ENCODE measurements at places on chromosomes 13 and 19.
A peak's percentile ranks its signal among the peaks of the same experiment; 100 is the strongest.

GRCh38 chr19:56153507-56153906 lies 12.4 kb downstream of the ZNF444 start:
- no peak for DNase-seq

- no peak for DNase-seq
These were observed 98.3 kb upstream of the KLF5 start for GRCh38 chr13:72960541-72960940.

- DNase-seq = no peak
These were observed 1078.6 kb downstream of the UQCRFS1 start for GRCh38 chr19:28134311-28134710.

DNA sequence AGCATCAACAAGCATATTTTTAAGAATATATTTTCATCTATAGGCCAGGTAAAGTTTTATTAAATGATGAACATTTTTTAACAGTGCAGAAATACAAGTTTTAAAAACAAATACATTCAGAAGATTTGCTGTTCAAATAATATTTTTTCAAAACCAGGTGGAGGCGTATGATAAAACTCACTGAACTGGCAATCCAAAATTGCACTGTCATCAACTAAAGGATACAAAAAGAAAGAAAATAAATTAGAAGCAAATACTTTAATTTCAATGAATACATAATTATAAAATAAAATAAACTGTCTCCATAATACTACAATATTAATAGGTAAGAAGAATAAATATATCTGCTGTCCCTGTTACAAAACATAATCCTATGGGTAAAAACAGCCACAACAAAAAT lies 21.2 kb downstream of the SPRYD7 start:
- DNase-seq = no peak

DNA sequence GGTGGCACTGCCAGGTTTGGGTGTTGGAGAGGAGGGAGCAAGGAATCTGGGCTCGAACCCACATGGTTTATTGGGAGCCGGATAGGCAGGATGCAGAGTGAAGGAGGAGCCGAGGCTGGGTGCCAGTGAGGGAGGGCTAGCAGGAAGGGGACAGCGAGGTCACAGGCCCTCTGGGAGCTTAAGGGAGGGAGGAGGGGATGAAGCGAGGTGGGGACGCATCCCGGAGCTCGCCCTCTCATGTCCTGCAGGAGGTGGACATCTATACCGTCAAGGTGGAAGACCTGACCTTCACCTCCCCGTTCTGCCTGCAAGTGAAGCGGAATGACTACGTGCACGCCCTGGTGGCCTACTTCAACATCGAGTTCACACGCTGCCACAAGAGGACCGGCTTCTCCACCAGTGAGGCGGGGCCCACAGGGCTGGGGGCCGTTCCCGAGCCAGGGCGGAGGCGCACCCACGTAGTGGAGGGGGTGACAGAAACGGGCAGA lies 3.5 kb upstream of the ADM5 start:
- no peak for DNase-seq

- DNase-seq = no peak
These were observed 11.6 kb downstream of the PARP4 start for GRCh38 chr13:24500977-24501376.

- DNase-seq = no peak
These were observed 2.6 kb downstream of the TIMM44 start for GRCh38 chr19:7940841-7941240.

- no peak for DNase-seq
These were observed 781.3 kb upstream of the MIR17HG start for GRCh38 chr13:90565985-90566713.

- DNase-seq = no peak
These were observed 221.9 kb downstream of the LIG4 start for GRCh38 chr13:107993239-107993949.

DNA sequence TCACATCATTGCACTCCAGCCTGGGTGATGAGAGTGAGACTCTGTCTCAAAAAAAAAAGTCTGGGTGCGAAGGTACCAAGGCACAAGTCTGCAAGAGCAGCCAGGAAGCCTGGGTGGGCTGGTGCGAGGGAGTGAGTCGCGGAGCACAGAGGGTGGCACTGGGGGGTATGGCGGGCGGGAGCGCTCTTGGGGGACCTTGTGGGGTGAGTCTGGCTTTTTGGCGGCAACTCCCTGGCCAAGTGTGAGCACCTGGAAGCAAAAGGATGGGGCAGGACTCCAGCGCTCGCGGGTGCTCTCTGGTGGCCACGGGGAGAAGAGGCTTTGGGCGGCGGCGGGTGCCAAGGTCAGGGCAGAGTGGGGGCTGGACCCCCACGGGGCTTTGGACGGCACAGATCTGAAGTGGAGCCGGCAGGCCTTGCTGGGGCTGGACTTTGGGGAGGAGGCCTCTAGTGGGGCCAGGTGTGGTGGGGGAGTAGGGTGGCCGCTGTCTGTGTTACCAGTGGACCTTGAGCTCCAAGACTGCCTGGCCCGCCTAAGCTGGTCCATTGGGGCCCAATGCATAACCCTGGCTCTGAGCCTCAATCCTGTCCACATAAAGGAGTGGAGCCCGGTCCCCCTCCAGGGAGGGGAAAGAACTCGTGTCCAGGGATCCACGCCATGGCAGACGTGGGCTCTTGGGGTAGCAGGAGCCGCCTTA lies 1.6 kb downstream of the P2RY11 start:
- DNase-seq = peak; percentile 56

- no peak for DNase-seq
These were observed 49.4 kb downstream of the ZNF536 start for GRCh38 chr19:30421571-30421970.

GRCh38 chr13:110779022-110779421 lies 65.5 kb downstream of the ING1 start:
- no peak for DNase-seq

DNA sequence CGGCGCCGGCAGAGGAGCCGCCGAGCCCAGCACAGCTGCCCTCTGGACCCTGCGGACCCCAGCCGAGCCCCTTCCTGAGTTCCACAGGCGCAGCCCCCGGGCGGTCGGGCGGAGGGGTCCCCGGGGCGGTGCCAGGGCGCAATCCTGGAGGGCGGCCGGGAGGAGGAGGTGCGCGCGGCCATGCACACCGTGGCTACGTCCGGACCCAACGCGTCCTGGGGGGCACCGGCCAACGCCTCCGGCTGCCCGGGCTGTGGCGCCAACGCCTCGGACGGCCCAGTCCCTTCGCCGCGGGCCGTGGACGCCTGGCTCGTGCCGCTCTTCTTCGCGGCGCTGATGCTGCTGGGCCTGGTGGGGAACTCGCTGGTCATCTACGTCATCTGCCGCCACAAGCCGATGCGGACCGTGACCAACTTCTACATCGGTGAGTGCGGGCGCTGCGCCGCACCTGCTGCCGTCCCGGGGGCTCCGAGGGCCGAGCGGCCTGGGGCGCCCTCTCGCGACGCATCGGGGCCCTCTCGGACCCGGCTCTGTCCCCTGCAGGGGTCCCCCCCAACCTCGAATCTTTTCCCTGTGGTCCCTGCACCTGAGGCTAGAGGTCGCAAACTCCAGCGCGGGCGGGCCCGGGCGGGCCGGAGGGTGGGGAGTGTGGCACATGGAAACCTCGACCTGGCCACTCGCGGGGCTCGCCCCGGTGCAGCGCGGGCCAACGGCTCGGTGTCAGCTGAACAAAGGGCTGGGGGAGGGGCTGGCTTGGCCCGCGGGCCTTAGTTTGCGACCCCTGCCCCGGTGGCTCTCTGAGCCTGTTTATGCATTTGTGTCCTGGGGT lies at the start of gene KISS1R:
KISS1R (plus strand) TSS at position 11 of the 829 bp plus-strand sequence; CDS start at position 181, 170 bp downstream.
- no peak for DNase-seq

GRCh38 chr13:70816853-70817252 lies 708.6 kb upstream of the KLHL1 start:
- no peak for DNase-seq
